ENCODE measurements at places on chromosomes 3 and 15.

DNA sequence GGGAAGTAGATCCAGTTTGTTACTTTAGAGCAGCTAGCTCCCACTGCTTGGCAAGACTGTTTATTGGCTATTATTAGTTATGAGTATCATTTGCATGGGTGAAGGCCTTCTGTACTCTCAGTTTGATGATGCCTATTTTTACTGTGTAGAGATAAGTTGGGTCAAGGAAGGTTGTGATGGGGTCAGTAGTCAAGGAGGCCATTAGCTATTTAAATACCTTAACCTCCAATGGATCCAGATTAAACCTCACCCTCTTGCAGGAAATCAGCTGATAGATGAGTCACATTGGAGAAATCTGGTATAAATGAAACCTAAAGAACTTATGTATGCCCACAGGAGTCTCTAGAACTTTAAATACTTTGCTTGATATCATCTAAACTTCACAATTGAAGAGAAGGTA, 45.0 kb downstream of the THBS1 start:
- DNase-seq = no peak

DNA sequence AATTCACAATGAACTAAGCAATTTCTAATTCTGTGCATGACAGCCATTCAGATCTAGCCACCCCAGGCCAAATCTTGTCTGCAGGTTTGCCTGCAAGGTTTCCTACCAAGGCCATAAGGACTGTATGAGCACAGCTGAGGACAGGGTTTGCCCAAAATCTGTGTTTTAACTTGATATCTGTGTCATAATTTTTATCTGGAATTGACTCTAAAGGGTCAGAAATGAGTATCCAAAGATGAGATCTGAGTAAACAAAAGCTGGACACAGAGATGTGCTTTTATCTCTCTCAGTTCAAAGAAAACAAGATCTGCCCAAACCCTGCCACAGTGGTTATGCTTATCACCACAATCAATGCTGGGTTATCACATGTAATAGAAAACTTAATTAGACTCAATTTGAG, 154.6 kb upstream of the COL8A1 start:
- no peak for DNase-seq

GRCh38 chr15:84981711-84982300, at the start of gene PDE8A:
PDE8A (plus strand) TSS chr15:84981856; CDS start chr15:84982163, 307 bp downstream.
- DNase-seq = no peak

- DNase-seq = no peak
Measured at GRCh38 chr3:33942483-33943150, 144.2 kb downstream of the PDCD6IP start.

DNA sequence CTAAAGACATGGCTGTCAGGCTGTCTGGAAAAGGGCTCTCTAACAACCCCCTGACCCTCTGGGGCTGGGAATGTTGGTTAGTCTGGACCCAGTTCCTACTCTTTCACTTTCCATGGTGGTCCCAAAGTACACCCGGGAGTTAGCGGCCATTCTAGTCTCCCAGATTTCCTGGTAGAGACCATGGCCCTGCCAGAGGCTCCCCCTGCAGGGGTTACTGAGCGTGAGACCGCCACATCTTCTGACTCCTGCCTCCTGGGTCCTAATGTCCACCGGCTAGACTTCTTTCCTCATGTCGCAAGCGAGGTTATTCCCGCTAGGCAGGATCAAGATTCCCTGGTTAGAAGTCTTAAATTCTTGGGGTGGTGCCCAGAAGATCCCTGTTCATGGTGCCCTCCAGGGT, 540.0 kb upstream of the ROBO1 start:
- no peak for DNase-seq

GRCh38 chr15:62326460-62327011, 161.5 kb upstream of the C2CD4B start:
- no peak for DNase-seq

DNA sequence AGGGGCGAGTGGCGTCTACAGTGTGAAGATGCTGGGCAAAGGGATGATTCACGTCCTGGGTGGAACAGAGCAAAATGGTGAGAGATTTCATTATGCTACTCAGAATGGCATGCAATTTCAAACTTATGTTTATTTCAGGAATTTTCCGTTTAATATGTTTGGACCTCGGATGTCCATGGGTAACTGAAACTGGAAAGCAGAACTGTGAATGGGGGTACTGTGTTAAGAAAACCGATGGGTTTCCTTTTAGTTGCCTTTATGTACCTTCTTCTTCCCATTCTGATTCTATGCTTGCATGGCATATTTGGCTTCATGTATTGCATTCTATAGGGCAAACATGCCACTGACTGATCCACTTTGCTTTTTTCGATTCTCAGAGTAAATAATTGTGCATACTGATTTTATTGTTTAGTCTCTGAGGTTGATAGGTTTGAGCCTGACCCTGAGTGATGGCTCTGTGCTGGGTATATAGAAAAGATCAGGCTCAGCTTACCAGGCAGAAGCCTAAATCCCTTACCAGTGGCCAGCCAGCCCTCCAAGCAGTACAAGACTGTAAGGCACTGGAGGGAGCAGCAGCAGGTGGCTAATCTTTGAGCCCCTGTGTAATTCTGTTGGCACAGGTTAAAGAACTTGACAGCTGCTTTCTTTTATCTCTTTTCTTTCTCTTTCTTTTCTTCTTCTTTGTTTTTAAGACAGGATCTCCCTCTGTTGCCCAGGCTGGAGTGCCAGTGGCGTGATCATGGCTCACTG, 4.5 kb downstream of the QTRT2 start:
- DNase-seq = no peak

- no peak for DNase-seq
Measured at GRCh38 chr3:56536735-56537134, 20.2 kb upstream of the CCDC66 start.

DNA sequence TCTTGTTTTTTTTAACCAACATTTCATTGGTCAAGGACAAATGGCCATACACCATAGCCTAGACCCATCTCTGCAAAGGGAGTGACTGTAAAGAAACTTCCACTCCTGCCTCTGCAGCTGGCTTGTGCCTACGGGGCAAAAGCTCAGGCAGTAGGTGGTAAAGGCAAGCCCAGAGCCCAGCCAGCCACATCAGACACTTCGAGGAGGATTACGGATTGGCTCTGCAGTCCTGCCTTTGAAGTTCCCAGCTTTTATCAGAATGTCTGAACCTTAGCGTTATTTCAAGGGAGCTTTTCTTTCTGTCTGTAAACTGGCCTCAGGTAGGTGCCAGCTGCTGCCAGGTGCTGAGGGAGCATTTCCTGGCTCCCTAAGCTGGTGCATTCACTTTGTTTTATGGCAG, 15.6 kb downstream of the ZNF710 start:
- no peak for DNase-seq

- DNase-seq = no peak
Measured at GRCh38 chr3:197333901-197334639, 35.7 kb upstream of the DLG1 start.

DNA sequence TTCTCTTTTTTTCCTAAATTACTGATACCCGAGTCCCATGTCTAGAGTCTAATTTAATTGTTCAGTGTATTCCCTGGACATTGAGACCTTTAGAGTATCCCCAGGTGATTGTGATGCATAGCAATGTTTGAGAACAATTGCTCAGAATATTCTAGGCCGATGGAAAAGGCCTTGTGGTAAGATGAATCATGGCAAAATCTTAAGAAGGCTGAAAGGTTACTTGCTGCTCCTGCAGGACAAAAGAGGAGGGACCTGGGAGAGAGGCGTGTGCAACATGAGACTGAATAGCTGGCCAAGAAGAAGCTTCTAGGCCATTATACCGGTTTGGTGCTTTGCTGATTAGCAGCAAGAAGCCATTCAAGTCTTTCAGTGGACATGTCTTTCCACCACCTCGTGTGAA, 256.6 kb downstream of the ROBO2 start:
- DNase-seq = peak; percentile 6

DNA sequence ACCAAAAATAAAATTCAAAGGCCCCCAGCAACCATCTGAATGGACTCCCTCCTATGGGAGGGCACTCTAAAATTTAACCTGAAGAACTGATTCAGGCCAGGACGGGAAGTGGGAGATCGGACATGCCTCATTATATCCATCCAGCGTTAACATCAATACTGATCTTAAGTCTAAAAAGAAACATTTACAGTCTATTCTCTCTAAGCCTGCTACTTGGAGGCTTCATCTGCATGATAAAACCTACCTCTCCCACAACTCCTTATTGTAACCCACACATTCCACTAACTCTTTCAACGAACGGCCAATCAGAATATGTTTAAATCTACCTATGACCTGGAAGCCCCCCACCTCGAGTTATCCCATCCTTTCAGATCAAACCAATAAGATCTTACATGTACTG, 68.4 kb downstream of the HERC1 start:
- DNase-seq = no peak

GRCh38 chr3:44175070-44175469, 66.6 kb upstream of the TOPAZ1 start:
- DNase-seq = peak; percentile 85

DNA sequence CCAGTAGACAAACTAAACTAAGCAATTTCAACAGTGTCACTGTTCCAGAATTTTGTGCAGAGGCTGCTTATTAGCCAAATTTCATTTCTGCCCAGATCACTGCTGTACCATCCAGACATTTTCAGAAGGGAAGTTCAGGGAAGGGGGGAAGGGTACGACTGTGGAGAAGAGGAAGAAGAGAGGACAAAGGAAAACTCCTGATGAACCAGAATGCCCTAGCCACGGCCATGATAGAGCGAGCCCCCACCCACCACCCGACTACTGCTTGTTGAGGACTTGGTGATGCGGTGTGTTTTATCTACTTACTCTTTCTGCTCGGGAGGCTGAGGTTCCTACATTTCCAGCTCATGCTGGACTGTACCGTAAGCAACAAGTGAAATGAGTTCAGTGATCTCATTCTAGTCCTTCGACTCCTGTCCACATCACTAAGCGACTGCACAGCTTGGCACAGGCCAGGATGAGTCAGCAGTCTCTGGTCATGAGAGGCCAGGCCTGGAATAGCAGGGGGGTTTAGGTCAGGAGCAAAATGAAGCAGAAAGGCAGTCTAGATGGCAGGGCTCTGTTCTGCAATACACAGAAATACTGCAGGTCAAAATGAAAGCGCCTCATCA, 330.8 kb downstream of the TIGIT start:
- peak; percentile 14 for DNase-seq

DNA sequence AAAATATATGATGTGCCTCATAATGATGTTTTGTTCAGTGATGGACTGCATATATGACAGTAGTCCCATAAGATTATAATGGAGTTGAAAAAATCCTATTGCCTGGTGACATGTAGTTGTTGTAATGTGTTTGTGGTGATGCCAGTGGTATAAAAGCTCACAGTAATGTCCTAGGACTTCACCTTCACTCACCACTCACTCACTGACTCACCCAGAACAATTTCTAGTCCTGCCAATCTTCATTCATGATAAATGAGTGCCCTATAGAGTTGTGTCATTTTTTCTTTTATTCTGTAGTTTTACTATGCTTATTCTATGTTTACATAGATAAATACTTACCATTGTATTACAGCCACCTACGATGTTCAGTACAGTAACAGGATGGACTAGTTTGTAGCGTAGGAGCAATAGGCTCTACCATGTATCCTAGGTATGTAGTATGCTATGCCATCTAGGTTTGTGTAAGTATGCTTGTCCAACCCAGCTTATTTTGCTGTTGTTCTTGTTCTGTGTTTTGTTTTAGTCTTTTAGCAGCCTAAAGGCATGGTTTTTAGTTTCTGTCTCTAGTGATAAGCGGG, 88.5 kb upstream of the LRRFIP2 start:
- DNase-seq = peak; percentile 21

DNA sequence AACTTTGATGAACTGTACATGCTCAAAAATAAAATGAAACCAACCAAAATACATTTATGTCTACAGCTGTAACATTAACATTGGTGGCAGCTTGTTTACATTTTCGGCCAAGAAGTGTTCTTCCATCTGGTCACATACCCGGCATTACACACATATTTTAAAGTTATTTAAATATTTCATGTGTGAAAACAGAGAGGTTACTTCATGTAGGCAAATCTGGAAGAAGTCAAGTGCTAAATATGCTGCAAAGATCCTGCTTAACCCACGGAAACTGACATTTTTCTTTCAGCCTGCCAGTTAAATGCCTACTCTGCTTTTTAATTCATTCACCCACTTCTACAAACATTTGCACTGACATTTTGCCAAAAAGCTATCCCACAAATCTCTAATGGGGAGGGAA, 69.7 kb downstream of the MB21D2 start:
- no peak for DNase-seq

- DNase-seq = no peak
Measured at GRCh38 chr3:59904296-59904695, 854.5 kb upstream of the CFAP20DC start.

- no peak for DNase-seq
Measured at GRCh38 chr3:40715551-40715950, 190.8 kb downstream of the ZNF621 start.

GRCh38 chr3:131903988-131904415, 130.8 kb downstream of the CPNE4 start:
- DNase-seq = no peak

- no peak for DNase-seq
Measured at GRCh38 chr3:33424606-33425452, 15.4 kb downstream of the UBP1 start.

DNA sequence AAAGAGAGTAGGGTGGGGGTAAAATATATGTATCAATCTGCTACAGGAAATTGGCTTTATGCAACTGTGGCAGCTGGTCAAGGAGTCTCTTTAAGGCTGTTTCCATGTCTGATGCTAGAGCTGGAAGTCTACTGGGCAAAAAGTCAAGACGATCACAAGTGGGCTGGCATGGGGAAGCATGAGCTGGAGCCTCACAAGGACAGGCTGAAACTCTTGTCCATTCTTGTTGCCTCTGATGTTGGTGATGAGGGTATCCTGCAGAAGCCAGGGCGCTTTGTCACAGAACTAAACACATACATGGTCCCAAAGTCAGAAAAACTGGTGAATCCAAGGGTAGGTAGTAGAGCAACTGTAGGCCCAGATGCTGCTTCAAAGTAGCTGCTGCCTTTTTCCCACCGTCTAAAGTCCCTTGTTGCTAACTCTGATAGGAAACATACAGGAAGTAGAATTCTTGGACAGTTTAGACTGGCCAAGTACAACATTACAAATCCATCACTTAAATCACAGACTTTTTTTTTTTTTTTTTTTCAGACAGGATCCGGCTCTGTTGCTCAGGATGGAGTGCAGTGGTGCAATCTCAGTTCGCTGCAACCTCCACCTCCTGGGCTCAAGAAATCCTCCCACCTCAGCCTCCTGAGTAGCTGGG, 54.2 kb downstream of the RPL39L start:
- DNase-seq = no peak

- DNase-seq = no peak
Measured at GRCh38 chr3:37862219-37862902, 681 bp downstream of the CTDSPL start.

- no peak for DNase-seq
Measured at GRCh38 chr3:12458901-12459300, 25.4 kb upstream of the TSEN2 start.

GRCh38 chr3:73427048-73427706, 197.6 kb downstream of the PDZRN3 start:
- DNase-seq = no peak

DNA sequence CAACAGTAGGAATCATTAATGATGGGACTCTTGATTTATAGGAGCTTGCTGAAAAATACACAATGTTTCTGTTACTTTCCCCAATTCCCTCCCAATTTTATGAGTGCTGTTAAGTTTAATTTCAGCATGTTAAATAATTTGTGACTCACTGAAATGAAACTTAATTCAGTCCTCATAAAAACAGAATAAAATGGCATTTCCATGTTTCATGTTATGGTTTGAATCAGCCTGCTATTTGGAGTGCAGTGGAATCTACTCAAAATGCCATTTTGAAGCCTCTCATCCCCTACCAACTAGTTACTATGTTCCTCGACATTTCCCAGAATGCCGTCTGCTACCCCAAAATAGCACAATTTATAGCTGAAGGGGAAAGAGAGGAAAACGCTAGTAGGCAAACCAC, 237.5 kb downstream of the ADAMTS17 start:
- DNase-seq = no peak

All from LNCaP clone FGC (cell line).